Glutamatergic neuron (in vitro differentiated cells): ENCODE measurements at places on chromosomes 1 and 21.

DNA sequence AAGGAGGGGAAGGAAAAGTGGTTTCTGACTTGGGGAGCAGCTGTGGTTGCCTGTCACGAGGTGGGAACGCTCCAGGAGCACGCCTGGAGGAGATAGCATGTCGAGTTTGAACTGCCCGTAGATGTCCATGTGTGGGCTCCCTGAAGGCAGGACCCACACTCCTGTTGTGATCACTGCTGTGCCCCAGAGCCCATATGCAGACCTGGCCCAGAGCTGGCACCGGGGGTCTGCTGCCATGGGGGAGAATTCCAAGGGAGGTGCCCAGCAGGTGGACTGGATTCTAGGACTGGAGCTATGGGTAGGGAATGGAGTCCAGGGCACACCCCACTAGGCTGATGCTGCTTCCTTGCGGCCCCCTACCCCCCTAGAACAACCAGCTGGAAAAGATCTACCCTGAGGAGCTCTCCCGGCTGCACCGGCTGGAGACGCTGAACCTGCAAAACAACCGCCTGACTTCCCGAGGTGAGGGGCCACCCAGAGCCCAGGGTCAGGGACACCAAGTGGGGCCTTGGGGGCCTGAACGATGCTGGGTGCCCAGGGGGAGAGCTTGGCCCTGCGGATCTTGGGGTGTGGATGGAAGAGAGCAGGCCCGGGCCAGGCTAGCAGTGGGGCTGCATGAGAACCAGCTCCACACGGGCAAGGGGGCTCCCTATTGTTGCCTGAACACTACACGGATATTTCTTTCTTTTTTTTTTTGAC lies 9.3 kb downstream of the PODN start:
- no peaks in the 10 kb centered on the region for H3K36me3 ChIP-seq
- no peak overlapping the region for H3K4me3 ChIP-seq
- no peak for DNase-seq
- no peak overlapping the region for H3K27ac ChIP-seq

DNA sequence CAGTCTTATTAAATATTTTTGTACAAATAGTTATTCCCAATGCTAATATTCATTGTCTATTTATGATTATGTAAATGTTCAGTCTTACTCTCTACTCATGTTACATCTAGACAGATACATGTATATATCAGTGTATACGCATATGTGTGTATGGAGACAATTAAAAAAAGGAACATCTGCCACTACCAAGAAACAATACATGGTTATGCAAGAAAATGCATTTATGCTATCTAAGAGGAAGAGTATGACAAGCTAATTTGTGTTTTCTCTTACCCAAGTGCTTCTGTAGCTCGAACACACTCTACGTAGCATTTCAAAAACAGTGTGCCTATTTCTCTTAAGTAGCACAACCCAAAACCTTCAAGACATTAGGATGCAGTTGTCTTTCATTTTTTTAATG lies 6.1 kb upstream of the RLF start:
- no peaks in the 10 kb centered on the region for H3K4me1 ChIP-seq
- DNase-seq = no peak
- no peaks in the 10 kb centered on the region for H3K27me3 ChIP-seq
- H3K36me3 ChIP-seq = no peaks in the 10 kb centered on the region
- H3K27ac ChIP-seq = no peak overlapping the region
- no peak overlapping the region for H3K4me3 ChIP-seq

DNA sequence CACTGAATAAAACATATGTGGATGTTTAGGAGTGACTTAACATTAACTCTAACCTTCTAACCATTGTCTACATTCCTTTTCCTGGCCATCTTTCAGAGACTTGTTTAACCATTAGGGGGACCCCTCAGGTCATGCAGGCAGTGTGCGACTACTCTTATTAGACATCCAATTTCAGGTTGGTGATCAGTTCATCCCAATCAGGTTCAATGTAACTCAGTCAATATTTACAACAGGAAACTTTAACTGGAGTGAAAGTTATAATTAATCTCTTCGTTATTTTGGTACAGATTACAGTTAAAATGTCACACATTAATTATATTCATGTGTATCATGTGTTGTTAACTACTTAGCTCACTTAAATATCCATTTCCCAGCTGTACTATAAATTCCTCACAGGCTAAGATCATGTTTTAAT lies 68.8 kb upstream of the RGS1 start:
- no peaks in the 10 kb centered on the region for H3K27me3 ChIP-seq
- H3K27ac ChIP-seq = no peak overlapping the region
- no peaks in the 10 kb centered on the region for H3K4me1 ChIP-seq

DNA sequence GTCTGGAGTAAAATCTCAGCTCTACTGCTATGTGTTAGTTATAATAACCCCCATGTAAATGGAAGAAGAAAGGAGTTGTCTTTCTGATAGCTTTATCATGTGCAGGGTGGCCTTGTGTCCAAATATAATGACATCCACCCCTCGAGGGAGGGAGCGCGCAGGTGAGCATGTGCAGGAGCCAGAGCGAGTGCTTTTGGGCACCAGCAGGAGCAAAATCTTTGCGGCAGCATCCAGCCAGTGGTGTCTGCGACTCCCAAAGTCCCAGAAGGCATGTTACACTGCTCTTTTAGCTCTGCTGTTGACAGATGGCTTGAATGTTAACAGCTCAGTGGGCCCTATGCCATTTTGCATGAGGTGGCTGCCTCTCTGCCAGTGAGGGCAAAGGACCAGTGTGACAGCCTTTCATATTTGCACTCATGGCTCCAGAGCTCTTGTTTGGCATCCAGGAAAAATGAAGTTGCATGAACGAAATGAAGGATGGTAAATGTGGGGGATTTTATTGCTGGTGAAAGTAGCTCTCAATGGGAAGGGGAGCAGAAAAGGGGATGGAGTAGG lies 146.7 kb downstream of the HMCN1 start:
- H3K4me3 ChIP-seq = peak overlapping the region; percentile 51
- H3K27me3 ChIP-seq = peaks cover 7% of the 10 kb centered on the region
- H3K36me3 ChIP-seq = no peaks in the 10 kb centered on the region
- peak overlapping the region; percentile 96 for H3K27ac ChIP-seq
- DNase-seq = peak; percentile 46

DNA sequence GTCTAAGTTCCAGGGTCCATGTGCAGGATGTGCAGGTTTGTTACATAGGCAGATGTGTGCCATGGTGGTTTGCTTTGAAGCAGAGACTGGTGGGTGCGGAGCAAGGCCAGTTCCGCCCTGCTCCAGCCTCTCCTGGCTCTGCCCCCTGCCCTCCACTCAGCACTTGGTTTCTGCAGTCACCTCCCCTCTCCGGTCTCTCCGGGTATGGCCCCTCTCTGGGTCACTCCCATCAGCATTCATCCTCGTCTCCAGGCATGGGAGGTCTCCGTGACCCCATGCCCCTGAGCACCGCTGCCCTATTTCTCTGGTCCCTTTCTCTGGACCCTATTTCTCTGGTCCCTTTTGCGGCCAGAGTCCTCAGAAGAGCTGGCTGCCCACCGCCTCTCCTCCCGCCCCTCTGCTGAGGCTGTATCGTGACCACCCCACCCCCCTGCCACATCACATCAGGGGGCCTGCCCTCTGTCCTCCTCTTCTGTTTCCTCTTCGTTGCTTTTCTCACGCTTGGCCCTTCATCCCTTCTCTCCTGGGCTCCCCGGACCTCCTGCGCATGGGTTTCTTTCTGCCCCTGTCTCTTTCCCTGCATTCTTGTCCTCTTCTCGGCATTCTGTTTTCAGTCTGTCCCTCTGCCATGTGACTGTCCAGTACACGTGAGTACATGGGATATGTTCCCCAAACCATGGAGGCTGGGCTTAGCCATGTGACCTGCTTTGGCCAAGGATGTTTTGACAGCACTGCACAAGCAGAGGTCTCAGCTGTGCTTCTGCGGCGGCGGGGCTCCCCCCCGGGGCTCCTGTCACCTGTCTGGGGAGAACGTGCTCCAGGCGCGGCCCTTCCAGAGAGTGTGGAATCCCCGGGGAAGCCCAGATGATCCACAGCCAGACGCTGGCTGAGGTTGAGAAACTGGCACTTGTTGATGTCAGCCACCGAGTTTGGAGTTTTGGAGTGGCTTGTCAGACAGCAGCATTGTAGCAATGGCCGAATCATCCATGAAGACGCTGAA lies 54.4 kb upstream of the C1orf174 start:
- no peak for DNase-seq
- H3K4me3 ChIP-seq = no peak overlapping the region
- no peak overlapping the region for H3K27ac ChIP-seq
- H3K27me3 ChIP-seq = peaks cover 6% of the 10 kb centered on the region

DNA sequence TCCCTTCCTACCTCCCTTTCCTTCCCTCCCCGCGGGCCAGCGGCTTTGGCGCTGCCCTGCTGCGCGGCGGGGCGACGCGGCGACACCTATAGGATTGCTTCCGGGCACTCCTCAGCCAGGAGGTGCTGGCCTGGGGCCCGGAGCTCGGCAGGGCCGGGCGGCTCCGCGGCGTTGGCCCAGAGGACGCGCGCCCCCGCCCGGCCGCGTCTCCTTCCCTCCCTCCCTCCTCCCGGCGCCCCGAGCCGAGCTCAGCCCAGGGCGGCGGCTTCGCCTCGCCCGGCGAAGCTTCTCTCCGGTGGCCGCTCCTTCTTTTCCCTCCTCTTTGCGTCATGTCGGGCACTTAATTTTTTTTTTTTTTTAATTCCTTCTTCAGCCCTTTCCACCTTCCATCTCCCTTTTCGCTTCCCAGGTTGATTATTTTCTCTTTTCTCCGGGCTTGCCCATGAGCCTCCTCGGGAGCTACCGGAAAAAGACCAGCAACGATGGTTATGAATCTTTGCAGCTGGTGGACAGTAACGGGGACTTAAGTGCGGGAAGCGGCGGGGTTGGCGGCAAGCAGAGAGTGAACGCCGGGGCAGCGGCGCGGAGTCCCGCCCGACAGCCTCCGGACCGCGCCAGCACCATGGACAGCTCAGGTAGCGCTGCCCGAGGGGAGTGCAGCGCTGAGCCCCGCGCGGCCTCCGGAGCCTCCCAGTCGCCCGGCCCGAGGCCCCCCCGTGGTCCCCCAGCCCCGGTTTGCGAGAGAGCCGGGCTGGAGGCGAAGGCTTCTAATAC lies at the start of gene DNAJC6:
TSS of gene DNAJC6 (plus strand) at position 240 of the 774 bp plus-strand sequence. CDS start at position 443, 203 bp downstream.
- H3K36me3 ChIP-seq = no peaks in the 10 kb centered on the region
- H3K27me3 ChIP-seq = peaks cover 8% of the 10 kb centered on the region
- peak; percentile 83 for DNase-seq
- peak within 1 kb of the TSS; percentile 98 for H3K4me3 ChIP-seq
- peaks cover 15% of the 10 kb centered on the region for H3K4me1 ChIP-seq

DNA sequence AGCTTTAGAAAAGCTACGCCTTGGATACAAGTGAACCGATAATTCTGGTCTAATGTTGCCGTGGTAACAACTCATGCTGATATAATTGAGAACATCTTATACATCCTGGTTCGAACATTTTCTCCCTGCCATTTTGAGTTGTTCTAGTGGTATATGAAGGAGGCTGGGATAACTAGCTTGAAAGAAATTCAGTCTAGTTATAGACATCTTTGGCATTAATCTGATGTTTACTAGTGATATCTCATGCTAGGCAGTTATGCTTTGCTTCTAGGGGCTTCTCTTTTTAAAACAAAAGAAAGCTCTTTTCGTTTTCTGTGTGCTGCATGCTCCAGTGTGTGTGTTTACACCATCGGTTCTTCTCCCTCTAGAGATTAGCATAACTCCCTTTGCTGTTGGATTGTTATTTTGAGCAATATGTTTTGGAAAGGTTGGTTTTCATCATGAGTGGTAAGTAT lies 20.5 kb downstream of the PRKACB start:
- no peak overlapping the region for H3K4me3 ChIP-seq
- no peak for DNase-seq
- peaks cover 3% of the 10 kb centered on the region for H3K27me3 ChIP-seq
- H3K36me3 ChIP-seq = peaks cover 7% of the 10 kb centered on the region
- H3K4me1 ChIP-seq = peaks cover 12% of the 10 kb centered on the region

DNA sequence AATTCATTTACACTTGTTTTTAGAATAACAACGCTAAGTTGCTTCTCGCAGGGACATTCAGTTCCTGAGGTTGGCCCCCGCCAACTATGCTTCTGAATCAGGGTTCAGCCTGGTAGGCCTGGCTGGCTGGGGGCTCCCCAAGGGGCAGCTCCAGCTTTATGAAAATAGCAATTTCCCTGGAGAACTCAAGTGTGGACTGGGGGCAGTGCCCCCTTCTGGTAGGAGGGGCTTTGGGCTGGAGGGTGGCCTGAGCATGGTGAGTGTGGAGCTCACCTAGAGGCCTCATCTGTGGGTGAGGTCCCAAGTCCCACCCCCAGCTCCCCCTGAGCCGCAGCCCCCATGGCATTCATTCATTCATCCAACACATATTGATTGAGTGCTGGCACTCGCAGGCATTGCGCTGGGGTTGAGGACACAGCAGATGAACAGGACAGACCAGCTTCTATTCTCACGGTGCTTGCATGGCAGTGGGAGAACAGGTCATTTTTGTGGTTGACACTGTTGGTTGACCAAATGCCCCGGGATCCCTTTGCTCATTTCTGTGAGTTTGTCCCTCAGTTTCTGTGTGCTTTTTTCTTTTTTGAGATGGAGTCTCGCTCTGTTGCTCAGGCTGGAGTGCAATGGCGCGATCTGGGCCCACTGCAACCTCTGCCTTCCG lies 79.2 kb downstream of the UBIAD1 start:
- H3K4me1 ChIP-seq = peaks cover 30% of the 10 kb centered on the region
- no peak overlapping the region for H3K27ac ChIP-seq
- H3K36me3 ChIP-seq = peaks cover 4% of the 10 kb centered on the region
- no peak for DNase-seq
- peaks cover 12% of the 10 kb centered on the region for H3K27me3 ChIP-seq
- H3K4me3 ChIP-seq = no peak overlapping the region

GRCh38 chr21:17673261-17674020 lies 60.7 kb upstream of the BTG3 start:
- no peaks in the 10 kb centered on the region for H3K36me3 ChIP-seq
- no peaks in the 10 kb centered on the region for H3K4me1 ChIP-seq
- no peak overlapping the region for H3K27ac ChIP-seq
- DNase-seq = no peak
- H3K4me3 ChIP-seq = no peak overlapping the region

DNA sequence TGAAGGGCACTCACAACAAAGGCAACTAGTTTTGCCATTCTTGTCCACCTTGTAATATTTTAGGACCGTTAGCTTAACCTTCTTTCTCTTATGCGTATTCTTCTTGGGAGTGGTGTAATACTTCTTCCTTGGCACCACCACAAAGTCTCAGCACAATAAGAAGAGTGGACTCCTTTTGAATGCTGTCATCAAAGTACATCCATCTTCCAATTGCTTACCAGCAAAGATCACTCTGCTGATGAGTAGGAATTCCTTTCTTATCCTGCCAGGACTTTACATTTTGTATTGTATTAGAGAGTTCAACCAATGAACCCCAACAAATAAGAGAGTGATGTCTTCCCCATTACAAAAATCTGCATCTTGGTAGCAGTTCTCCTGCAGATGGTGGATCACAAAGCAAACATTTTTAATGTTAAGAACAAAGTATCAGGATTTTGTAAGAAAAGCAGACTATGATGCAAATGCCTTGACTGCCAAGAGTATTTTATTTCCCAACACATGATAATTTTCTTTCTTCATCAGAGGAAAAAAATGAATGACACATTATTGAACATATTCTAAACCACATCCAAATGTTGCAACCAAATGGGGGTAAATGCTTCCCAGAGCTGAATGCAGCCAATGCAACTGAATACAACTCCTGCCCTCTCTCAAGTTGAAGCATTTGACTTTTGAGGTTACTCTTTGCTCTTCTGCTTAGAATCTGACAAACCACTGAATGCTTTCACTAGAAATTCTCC lies 5.1 kb upstream of the ARNT start:
- no peaks in the 10 kb centered on the region for H3K4me1 ChIP-seq
- no peak for DNase-seq
- H3K36me3 ChIP-seq = no peaks in the 10 kb centered on the region
- H3K27ac ChIP-seq = no peak overlapping the region
- no peaks in the 10 kb centered on the region for H3K27me3 ChIP-seq

- no peak overlapping the region for H3K4me3 ChIP-seq
- no peak overlapping the region for H3K27ac ChIP-seq
- H3K27me3 ChIP-seq = peaks cover 3% of the 10 kb centered on the region
- DNase-seq = no peak
Measured at GRCh38 chr1:115194506-115194905, 105.2 kb upstream of the TSPAN2 start.
